Activated CD4-positive, alpha-beta T cell treated with anti-CD3 and anti-CD28 coated beads, Interleukin-2, Interleukin-4, amounts not matched to agents 100 ng/mL and 50 ng/mL, durations not matched to agents 16 hours and 8 hours (primary cell): ENCODE measurements at places on chromosomes 3 and 15.
A peak's percentile ranks its signal among the peaks of the same experiment; 100 is the strongest.

- no peak for DNase-seq
These were observed 7.5 kb upstream of the PHLDB2 start for GRCh38 chr3:111851511-111851954.

DNA sequence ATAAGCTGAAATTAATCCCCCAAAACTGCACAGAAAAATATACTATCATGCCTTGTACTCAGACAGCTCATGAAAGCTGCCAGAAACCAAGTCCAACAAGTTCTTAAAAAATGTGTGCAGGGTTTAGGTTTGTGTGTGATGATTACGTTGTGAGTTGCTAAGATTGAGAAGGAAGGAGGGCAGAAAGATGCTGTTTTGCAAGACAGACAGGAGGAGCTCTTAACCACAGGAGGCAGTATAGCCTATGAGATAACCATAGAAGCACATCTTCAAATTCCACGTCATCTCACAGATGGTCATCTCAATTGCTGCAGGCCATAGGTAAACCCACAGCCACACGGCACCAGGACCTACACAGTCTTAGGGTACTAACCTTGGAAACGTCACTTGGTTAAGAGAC lies 191.9 kb downstream of the STT3B start:
- DNase-seq = peak; percentile 14

DNA sequence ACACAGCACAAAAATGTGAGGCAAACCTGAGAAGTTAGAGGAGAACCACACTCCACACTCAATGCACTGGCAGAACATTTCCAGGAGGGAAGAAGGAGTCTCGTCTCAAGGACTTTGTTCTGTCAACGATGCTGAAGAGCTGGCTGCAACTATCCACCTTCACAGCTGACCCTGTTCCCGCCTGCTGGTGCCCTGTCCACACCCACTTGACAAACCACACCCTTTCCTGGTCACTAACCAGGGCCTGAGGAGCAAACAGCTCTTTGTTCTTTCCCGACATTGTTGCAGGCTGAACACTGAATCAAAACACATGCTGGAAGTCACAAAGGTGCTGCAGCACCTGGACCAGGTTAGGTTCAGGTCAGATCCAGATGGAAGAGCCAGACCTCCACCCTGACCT lies 92.6 kb upstream of the ARRDC4 start:
- DNase-seq = no peak

GRCh38 chr15:40069178-40070165 lies 30.5 kb upstream of the SRP14 start:
- DNase-seq = no peak

DNA sequence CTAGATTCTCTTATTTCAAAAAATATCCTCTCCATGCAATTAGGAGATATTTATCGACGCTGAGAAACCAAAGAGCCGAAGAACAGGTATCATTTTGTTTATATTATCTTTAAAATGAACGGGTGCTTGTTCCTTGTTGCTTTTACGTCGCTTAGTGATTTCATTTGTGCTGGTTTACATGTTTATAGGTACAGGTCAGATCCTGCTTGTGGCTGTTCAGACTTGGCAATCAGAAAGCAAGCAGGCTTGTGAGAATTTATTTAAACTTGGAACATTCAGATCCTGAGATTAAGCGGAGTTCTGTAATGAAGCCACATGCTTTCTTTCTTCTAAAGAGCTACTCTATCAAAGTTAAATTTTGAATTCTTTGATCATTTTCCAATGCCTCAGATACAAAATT lies 43.0 kb upstream of the ATP2C1 start:
- DNase-seq = peak; percentile 28

DNA sequence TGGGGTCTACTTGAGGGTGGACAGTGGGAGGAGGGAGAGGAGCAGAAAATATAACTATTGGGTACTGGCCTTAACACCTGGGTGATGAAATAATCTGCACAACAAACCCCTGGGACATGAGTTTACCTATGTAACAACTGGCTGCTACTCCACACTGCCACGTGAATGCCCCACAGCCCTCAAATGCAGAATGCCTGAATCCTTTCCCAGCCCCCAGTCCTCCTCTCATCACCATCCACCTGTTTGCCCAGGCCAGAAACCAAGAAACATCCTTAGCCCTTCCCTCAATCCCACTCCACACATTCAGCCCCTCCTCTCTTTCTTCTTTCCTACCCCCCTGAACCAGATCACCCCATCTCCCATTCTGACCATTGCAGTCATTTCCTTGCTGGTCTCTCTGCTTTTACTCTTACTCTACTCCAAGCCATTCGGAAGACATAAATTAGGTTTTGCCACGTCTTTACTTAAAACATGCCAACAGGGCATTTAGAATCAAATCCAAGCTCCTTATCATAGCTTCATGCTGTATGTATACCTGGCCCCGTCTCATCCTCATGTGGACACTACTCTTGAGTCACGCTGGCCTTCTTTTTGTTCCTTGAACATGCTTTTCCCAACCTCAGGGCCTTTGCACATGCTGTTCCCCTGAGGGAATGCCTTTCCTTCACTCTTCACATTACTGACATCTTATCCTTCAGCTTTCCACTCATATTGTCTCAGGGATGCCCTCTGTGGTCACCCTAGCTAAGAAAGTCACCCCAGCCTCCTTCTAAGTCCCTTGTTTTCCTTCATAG lies 137.5 kb upstream of the ABHD17C start:
- no peak for DNase-seq

DNA sequence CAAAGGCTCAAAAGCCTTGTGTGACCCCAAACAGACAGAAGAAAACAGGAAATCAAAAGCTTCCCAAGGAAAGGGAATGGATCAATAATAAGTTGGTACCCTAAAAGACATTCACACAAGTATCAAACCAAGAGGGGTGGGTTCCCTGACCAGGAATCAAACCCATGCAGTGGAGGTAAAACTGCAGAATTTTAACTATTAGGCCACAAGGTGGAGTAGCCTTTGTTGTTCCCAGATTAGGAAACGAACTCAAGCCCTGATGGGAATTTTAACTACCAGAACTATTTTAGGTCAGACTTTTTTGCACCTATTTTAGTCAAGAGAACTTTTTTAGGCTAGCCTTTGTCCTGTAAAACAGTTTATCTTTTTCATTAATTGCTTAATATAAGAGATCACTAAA lies 31.4 kb downstream of the SETMAR start:
- DNase-seq = no peak

GRCh38 chr15:70442616-70443321 lies 320.6 kb downstream of the UACA start:
- DNase-seq = no peak

DNA sequence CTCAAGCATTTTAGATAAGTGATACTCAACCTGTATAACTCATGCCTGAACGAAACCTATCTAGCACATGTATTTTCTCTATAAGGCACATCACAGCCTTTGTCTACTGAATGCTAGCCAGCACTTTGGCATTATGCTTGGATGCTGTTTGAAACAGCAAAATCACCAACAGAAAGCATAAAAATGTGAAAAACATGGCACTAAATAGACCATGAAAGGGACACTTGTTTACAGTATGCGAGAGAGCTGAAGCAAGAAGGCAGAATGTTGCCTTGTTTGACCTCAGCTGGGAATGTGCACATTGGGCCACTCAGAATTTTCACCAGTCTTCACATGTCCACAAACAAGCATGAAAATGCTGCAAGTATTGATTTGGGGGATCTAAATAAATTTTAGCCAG lies 59.5 kb downstream of the MINDY2 start:
- no peak for DNase-seq

DNA sequence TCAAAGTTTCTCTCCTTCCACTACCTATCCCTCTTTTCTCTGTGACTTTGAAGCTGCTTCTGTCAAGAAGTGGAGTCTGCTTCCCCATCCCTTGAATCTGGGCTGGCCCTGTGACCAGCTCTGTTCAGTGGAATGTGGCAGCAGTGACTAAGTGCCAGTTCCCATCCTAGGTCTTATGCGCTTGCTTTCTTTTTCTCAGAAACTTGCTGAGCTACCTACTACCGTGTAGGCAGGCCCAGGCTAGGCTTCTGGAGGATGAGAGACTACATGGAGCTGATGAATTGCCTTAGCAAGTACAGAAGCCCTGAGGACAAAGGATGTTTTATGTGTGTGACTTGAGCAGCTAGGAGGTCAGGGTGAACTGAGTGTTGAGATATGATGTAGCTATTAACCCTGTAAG lies 123.2 kb downstream of the PDCD6IP start:
- no peak for DNase-seq

- DNase-seq = no peak
These were observed 4.5 kb upstream of the MNS1 start for GRCh38 chr15:56469483-56469882.

DNA sequence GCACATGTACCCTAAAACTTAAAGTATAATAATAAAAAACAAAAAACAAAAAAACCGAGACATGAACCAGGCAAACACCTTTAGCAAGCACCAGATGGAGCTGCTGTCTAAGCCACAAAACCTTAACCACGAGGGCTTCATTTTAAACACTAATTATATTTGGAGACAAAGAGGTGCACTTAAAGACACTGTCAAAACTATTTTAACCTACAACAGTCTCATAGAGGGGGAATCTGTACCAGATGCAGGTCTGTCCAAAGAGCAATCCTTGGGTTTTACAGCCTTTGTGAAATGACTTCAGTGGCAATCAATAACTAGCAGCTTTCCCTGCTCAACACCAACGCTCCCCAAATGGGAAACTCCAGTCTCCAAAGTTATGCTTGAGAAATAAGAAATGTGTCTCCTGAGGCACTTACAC lies 115.7 kb upstream of the TSPAN3 start:
- DNase-seq = no peak

GRCh38 chr15:69896606-69897005 lies 201.1 kb downstream of the TLE3 start:
- no peak for DNase-seq

DNA sequence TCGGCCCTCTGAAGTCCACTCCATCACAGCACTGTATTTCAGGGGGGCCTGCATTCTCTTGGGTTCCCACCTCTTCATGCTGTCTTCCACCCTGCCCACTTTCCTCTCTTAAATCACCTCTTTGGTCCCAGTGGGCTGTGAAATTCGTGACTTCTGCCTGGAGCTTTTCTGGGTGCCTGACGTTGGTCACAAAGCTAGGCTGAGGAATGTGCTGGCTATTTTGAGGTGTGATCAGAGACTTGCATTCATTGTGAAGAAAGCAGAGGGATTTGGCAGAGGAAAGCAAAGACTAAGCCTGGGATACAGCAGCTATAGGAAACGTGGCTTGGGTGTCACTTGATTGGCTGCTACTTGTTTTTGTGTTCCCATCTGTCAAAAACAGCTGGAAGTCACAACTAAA lies 202.5 kb downstream of the SATB1 start:
- no peak for DNase-seq

- DNase-seq = no peak
These were observed 21.8 kb downstream of the ITPR1 start for GRCh38 chr3:4514916-4515315.

GRCh38 chr3:105611304-105612192 lies 244.8 kb downstream of the ALCAM start:
- DNase-seq = no peak

DNA sequence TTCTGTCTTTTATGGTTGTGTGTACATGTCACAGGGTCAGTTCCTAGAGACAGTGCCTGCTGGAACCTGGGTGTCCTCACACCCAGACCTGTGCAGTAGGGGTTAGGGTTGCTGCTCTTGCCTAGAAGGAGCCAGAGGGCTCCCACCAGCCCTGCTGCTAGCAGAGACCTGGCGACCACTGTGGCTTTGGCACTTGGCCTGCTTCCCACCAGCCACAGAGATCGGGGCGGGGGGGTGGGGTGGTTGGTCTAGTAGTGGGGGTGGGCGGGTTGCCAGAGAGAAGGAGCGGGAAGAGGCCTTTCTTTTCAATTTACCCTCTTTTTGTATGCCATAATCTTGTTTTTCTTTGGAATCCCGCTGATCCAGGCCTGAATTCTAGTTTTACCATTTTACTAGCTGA lies 29.4 kb downstream of the EEFSEC start:
- no peak for DNase-seq

DNA sequence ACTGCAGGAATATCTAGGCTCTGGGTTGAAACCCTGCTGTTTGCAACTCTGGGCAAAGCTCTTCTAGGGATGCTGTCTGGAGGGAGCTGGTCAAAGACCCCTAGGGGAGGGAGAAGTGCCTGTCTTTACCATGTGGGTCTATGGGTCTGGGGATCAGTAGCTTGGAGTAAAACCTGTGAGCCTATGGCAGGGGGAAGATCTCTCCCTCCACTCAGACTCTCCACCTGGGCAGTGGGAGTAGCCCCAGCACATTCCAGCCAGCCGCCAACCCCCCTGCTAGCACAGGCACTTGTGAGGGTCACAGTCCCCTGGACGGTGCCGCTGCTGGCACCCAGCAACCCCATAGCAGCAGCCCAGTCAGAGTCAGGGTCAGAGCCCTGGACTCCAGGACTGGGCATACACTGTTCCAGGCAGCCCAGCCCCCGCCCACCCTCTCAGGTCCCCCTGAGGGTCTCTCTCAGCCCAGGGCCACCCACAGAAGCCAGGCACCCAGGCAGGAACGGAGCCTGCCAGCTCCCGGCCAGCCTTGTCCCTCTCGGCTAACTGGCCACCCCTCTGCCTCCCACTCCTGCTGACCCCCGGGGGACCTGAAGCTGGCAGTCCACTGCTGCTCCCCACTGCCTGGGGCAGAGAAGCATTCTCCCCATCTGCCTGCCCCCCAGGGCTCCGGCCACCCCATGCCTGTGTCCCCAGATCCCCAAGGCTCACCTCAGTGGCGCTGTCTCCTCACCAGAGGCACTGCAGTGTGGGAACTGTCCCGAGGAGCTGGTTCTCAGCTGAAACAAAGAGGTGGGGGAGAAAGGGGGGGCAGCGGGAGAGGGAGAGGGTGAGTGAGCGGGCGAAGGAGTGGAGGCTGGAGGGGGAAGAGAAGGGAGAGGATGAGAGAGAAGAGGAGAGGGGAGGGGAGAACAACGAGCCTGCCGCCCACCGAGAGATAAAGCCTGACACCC lies 10.8 kb downstream of the GLYCTK start:
- no peak for DNase-seq

DNA sequence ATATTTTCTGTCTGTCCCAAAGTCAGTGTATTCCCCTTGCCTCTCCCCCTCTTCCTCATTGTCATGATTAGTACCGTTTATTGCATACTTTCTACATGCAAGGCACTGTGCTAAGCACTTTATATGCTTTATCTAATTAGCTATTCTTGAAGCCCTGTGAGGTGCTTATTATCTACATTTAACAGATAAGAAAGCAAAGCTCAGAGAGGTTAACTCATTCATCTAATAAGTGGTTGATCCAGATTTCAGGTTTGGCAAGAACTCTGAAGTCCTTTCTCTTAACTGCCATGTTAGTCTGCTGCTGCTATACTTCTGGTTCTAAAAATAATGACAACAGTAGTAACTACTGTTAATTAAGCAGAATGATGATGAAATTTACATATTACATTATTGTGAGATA lies 13.5 kb downstream of the IQGAP1 start:
- DNase-seq = no peak

GRCh38 chr3:18370672-18371071 lies 54.5 kb downstream of the SATB1 start:
- DNase-seq = no peak
